ENCODE measurements at places on chromosomes 4 and X.

DNA sequence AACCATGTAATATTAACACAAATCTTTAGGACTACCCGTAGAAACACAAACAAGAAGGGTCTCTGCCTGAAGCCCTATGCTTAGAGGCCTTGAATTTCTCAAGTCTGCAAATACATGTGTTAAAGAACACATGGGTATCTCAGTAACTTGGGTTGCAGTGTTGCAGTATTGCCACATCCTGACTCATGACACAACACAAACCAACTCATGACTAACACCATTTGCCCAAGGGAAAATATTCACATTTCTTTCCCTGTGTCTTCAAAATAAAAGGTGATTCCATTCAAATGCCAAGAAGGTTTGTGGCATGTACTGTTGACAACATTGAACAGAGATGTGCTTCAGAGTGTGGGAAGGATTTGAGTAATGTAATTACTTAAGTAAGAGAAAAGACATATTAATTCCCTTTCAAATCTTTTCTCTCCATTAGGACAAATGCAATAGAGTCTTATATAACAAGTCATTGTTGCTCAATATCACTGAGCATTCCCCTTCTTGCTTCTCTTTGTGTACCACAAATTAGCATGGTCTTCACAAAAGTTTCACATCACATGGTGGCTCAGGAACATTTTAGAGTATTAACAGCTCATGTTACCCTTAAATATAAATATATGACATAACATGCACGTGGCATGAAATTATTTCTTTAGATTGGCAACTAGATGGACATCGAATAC, 487.1 kb downstream of the STPG2 start:
- peak; percentile 25 for DNase-seq

DNA sequence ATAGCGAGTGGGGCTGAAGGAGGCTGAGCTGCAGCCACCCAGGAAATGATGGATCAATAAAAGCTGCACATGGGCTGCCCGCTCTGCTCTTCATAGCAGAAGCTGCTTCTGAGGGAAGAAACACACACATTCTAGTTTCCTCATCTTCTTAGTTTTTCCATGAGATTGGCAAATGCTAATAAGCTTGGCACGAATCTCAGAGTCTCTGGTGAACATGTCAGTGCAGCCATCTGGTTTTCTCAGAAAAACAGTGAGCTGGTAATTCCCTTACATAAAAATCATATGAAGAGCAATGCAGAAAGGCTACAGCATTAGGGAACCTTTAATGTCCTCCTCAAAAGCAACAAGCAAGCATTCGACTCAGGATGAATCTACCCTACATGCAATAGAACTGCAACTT, 69.9 kb downstream of the GATB start:
- DNase-seq, result no peak

- DNase-seq, result no peak
These were observed 195.3 kb downstream of the KCNIP4 start for GRCh38 chr4:21753084-21753760.

DNA sequence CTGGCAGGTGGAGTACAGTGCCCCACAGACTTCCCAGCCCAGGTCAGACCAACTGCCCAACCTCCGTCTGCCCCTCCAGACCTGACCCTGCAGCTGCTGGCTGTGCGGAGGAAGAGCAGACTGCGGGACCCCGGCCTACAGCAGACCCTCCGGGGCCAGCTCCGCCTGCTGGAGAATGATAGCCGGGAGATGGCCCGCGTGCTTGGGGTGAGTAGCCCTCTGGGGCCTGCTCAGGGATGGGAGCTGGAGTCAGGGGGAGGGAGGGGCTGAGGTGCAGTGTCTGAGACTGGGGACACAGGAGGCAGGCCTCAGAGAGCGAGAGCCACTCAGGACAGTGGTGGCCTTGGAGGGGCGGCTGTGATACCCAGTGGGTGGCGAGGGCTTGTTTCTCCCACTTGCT, 13.5 kb downstream of the SH3TC1 start:
- no peak for DNase-seq

GRCh38 chr4:139740531-139741041, 75.0 kb downstream of the MGST2 start:
- DNase-seq, result peak; percentile 86

DNA sequence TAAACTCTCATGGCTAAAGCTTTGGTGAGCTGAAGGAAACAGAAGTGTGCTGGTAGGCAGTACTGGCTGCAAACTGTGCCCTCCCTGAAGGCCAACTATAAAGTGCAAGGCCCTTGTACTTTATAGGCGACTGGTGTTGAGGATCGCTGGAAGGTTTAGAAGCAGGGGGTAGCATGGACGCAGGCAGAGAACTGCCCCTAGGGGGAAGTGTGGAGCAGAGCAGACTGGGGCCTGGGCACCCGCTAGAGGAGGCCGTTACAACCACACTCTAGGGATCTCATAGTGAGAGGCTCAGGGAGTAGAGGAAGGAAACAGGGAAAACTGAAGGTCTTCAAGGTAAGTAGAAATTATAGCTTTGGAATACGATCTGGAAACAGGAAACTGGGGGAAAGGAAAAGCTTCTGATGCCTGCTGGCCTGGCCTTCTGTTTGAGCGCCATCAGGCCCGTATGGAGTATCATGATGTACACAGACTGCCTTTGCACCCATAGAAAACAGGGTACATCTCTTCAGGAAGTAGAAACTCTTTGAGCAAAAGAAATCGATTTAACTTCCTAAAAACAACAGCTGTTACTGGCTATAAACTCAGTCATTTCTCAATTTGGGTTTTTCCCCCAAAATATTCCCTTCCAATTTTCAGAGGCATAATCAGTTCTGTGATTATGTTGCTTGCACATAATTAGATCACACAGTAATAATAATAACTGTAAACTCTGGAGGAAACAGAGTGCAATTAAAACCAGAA, 23.9 kb upstream of the TMSB4X start:
- no peak for DNase-seq

GRCh38 chr4:113613503-113613902, 148.0 kb downstream of the CAMK2D start:
- DNase-seq, result no peak

GRCh38 chrX:115561605-115562479, 868 bp downstream of the PLS3 start:
- no peak for DNase-seq

DNA sequence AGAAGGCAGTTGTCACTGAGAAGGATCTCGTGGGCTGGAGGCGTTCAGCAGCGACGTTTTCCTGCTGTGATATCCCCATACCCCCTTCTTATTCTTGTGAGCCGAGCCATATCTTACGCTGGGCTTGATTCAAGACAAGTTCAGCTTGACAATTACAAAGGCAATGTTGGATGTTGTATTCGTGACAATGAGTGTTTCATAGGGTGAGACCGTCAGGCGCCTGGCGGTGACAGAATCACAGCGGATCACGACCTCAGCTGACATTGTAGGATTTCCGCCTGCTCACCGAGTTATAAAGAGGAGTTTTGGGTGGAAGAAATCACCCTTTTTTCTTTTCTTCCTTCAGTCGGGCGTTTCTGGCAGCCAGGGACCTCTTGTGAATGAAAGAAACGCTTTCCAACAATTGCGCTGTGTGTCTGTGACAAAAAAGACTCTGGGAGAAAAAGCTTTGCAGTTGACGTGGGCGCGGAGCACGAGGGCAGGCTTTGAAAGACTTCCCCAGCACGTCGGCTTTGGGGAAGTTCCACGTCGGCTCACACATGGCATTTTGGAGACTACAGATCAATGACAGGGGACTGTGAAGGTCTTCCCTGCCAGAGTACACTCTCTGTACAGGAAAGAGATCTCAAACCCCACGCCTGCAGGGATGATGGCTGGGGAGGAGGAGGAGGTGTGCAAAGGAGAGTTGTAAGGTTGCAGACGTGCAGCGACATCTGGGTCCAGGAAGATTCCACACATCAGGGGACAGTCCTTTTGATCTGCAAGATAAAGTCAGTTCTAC, 135.4 kb downstream of the CRLF2 start:
- DNase-seq, result no peak

Data from fibroblast of skin of left biceps (primary cell).